Right renal cortex interstitium (tissue), 3 donors: ENCODE measurements at places on chromosomes 2 and 18. TPM values are rescaled to one million over a fixed set of nuclear protein-coding genes. Genes with fewer than 3 reads are reported as not detected.

- DNase-seq, result no peak
These were observed 18.6 kb downstream of the ARID5A start for GRCh38 chr2:96555146-96555610.

The ARL5A gene
- 42.8 TPM for polyA plus RNA-seq

DNA sequence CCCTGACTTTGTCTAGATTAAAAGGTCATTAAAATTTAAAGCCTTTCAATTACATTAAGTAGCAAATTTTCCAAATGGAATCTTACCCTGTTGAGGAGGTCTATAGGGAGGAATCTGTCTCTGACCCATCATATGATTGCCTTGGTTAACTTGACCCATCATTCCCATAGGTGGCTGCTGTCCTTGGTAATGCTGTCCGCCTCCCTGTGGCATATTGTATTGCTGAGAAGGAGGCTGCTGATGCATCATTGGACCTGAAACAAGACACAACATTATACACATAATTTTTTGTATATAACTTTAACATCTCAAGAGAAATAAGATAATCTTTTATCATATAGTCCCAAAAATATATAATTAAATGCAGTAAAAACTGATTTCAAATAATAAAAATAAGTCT, 51.2 kb downstream of the SS18 start:
- no peak for DNase-seq

- no peak for DNase-seq
These were observed 442.5 kb upstream of the ZNF804A start for GRCh38 chr2:184155791-184156190.

DNA sequence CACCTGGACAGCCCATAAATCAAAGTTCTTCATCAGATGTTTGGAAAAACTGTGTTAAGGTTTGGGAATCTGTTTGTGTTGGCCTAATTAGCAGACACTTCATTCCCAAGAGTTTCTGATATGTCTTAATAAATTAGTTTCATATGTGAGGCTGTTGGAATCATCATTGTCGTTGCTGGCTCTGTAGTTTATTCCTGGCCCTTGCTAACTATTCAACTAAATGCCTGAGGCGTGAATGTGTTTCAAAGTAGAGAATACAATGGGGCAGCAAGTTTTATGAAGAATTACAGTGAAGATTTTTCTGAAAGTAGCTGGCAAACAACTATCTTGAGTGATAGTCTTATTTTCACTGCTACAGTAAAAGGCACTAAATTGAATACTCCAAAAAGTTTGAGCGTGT, 141.1 kb downstream of the PARD3B start:
- DNase-seq, result no peak

DNA sequence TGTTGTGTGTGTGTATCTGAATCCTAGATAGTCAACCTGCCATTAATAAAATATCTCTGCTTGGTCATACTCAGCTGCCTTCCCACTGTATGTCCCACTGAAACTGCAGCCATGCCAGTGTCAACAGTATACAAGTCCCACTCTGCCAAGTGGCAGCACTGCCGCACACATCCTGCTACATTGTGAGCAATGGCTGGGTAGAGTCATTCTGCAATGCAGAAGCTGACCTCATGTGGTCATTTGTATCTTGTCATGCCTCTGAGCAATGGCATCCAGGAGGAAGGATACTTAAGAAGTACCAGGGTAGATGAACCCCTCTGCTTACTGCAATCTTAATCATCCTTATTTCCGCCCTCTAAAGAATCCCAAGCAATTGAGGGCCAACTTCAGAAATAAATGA, 302.2 kb upstream of the DDX18 start:
- no peak for DNase-seq

DNA sequence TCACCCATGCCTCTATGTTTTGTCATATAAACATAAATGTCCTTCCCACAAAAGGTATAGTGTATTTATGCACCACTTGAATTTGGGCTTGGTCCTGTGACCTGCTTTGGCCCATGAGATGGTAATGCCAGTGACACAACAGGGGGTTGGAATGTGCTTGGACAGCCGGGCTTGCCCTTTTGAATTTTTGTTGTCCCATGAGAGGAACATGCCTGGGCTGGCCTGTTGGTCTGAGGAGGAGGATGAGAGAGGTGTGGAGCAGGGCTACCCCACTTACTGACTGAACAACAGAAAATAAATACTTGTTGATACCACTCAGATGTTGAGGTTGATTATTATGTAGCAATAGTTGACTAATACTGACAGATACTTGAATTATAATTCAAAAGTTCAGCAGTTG, 63.2 kb upstream of the TCF4 start:
- no peak for DNase-seq

GRCh38 chr2:45010702-45011012, 1.4 kb upstream of the SIX2 start:
- DNase-seq, result no peak

GRCh38 chr2:235494716-235495372, 1.0 kb downstream of the AGAP1 start:
- no peak for DNase-seq

DNA sequence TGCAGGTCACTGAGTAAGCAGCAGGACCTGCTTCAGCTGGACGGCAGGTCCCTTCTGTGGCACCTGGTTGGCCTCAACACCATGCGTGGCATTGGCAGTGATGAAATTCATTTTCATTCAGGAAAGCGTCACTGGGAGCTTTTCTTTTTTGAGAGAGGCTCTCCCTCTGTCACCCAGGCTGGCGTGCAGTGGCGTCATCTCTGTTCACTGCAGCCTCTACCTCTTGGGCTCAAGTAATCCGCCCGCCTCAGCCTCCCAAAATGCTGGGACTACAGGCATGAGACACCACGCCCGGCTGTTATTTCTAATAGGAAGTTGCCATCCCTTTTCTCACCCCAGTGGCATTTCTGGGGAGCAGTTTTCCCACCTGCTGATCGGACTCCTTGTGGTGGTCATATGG, 39.3 kb downstream of the NCK2 start:
- DNase-seq, result no peak

The HDAC4 gene
- 12.9 TPM for polyA plus RNA-seq

The DSC3 gene
- polyA plus RNA-seq, result 4.4 TPM

The ACMSD gene
- polyA plus RNA-seq, result 50.2 TPM

GRCh38 chr2:115491186-115491793, 1048.8 kb downstream of the DPP10 start:
- DNase-seq, result no peak

The GPD2 gene
- polyA plus RNA-seq, result 28.3 TPM

The APLF gene
- polyA plus RNA-seq, result 3.9 TPM

DNA sequence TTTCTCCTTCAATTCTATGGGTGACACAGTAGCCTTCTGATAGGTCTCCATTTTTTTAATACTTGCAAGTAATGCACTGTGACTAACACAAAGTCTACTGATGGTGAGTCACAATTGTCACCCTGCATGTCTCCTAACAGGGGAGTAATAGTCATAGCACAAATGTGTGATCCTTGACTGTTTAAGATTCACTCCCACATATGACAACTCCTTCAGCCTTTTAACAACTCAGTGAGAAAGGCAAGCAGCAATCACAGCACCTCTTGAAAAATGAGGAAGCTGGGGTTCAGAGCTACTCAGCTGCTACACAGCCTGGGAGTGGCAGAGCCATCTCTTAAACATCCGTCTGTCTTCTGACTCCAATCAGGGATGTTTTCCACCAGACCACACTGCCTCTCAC, 63.8 kb downstream of the EHD3 start:
- no peak for DNase-seq

- no peak for DNase-seq
These were observed 34.2 kb downstream of the MRPL35 start for GRCh38 chr2:86233436-86233835.

GRCh38 chr18:57220480-57220879, 73.6 kb downstream of the BOD1L2 start:
- peak; percentile 36 for DNase-seq

- DNase-seq, result no peak
These were observed 18.4 kb upstream of the PSD4 start for GRCh38 chr2:113155331-113155730.

GRCh38 chr2:176150584-176151441, 537 bp upstream of the HOXD4 start:
- no peak for DNase-seq

The CGREF1 gene
- polyA plus RNA-seq, result 5.0 TPM

DNA sequence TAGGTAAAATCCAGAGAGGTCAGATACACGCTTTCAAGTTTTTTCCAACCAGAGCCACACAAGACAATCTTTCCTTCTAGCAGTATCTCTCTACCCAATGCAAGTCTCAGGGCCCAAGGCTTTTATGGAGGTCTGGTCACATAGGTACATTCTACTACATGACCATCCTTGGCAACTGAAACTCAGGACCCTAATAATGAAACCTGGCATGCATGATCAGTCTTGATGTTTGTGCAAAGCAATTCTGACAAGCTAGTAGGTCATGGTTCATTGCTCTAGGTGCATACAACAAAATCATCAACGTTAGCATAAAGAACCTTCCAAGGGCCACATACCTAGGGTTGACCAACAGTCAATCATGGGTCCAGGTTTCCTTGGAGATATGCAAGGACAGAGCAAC, 33.2 kb upstream of the CCDC88A start:
- DNase-seq, result no peak

GRCh38 chr2:203346612-203347011, 18.4 kb downstream of the ABI2 start:
- DNase-seq, result no peak

- DNase-seq, result no peak
These were observed 126.2 kb upstream of the EML6 start for GRCh38 chr2:54597153-54597848.

The ONECUT2 gene
- polyA plus RNA-seq, result 0.07 TPM

The FNDC4 gene
- polyA plus RNA-seq, result 7.4 TPM

DNA sequence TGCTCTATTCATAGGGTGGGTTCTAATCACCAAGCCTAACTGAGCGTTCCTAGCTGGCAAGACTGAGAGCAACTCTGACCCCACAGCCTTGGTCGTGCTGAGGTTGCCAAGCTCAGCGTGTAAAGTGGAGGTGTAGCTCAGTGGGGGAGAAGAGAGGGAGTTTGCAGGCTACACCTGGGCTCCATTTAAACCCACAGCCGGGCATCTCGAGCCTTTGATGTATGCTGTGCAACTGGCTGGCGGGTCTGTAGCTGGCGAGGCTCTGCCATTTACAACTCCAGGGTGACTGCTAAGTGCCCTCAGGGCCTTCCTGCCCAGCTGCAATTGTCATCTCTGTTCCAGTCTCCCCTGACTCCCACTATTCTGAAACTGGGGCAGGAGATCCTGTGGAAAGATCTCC, 20.0 kb upstream of the CHRNA1 start:
- no peak for DNase-seq

The C2orf74 gene
- polyA plus RNA-seq, result 57.0 TPM

DNA sequence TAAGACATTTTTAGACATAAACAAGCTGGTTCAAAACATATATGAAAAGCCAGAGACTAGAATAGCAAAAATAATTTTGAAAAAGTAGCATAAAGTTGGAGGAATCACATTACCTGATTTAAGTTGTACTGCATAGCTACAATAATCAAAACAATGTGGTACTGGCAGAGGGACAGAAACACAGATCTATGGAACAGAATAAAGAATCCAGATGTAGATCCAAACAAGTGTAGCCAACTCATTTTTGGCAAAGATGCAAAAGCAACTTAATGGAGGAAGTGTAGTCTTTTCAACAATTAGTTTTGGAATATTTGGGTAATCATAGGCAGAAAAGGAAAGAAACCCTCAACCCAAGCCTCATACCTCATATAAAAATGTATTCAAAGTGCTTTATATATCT, 278.7 kb upstream of the ZNF521 start:
- DNase-seq, result no peak

- DNase-seq, result no peak
These were observed 47.5 kb downstream of the GALNT3 start for GRCh38 chr2:165746501-165746900.
